ENCODE measurements at places on chromosomes 3 and 15.

DNA sequence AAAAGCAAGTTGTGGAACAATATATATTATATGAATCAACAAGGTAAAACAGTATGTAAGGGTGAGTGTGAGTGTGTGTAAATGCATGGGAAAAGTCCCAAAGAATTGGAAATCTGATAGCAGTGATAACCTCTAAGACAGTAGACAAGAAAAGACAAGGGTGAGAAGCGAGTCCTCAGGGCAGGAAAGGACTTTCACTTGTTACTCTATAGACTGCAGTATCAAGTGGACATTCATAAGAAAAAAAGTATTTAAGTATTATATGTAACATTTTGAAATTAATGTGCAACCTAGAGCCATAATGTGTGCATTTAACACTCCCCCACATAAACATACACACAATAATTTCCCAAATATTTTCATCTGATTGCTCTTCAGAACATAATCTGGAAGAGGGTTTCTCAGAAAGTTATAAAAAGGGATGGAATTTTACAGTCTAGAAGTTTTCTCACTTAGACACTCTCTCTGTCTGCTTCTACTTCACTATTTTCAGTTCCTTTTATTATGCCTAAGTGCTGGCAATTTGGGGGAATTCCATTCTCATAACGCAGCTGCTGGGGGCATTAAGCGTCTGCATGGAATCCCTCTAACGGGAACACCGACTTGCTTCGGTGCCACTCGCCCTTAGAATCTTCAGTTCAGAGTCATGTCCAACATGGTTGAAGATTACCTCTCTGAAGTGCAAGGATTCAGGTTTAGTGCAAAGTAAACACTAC is 50.0 kb upstream of the CDIN1 start:
- DNase-seq = no peak

DNA sequence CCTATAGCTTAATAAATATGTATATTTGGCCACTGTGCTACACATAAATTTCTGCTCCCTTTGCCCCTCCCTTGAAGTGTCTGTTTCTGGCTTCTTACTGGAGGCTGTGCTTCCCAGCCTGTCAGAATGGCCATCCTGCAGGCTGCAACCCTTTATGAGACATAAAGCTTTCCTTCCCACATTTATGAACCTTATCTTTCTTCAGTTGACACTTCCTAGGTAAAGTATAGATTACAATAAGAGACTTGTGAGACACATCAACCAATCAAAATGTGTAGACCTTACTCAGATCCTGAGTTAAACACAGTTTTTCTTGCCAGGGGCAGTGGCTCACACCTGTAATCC is 29.5 kb downstream of the SCN11A start:
- DNase-seq = no peak

- no peak for DNase-seq
These were observed 349.4 kb downstream of the CNTN6 start for GRCh38 chr3:1442271-1442670.

- no peak for DNase-seq
These were observed 10.5 kb downstream of the SELENOS start for GRCh38 chr15:101266787-101267186.

DNA sequence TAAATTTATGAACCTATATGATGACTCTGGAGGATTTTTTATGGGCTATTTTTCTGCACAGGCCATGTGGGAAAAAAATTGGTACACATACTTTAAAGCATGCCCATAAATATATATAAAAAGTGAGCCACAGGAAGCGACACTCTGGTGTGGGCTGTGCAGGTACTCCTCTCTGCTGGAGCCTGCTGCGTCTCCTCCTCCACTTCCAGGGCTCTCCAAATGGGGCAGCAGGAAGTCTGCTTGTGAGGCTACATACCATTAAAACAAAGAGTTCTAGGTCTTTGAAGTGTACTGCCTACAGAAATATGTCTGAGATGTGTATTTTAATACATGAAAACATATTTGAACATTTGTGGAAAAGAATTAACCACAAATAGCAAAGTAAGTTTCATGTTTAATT is 135.1 kb downstream of the CTNNB1 start:
- no peak for DNase-seq

DNA sequence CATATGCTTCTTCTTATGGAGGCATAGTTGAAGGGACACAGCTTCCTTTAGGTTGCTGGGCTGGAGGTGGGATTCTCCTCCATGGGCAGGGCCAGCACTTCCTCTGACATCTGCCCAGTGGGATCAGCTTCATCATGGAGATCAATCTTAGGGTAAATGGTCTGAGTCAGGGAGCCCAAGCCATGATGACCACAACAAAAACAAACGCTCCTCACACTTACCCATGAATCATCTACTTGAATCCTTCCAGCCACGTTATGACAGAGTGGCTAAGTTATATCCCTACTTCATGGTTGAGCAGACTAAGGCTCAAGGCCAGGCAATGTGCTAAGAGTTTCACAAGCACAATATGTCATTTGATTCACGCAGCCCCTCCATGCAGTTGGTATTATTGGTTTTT is 87.2 kb upstream of the NMNAT3 start:
- no peak for DNase-seq

GRCh38 chr15:97189162-97189780 is 771.2 kb upstream of the ARRDC4 start:
- DNase-seq = no peak

DNA sequence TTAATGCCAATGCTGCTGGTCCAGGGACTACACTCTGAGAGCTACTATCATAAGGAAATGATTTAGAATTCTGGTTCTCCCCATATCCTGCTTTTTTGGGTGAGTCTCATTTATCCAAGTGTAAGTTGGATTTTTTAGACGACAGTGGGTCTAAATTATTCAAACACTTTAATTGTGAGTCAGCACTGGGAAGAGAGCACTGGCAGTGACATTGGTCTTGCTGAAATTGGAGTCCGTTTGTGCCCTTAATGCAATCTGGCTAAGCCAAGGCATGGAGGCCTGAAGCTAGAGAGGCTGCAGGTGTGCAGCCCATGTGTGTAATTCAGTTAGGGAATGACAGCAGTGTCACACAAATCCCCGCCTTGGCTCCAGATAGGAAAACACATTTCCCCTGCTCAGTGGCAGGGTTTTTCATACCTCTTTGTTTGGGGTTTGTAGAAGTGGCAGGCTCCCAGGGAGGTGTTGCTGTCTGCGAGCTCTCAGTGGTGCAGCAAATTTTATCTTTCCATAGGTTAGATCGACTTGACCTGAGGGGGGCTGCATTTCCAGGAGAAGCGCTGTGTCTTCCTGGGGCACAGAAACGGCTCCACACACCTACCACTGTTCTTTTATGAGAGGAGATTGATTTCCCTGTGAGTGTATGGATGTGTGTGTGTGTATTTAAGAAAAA is 197.7 kb downstream of the CD47 start:
- no peak for DNase-seq

GRCh38 chr3:66856533-66856932 is 141.6 kb upstream of the KBTBD8 start:
- no peak for DNase-seq

GRCh38 chr15:58704155-58704865 is 45.2 kb downstream of the ADAM10 start:
- no peak for DNase-seq

DNA sequence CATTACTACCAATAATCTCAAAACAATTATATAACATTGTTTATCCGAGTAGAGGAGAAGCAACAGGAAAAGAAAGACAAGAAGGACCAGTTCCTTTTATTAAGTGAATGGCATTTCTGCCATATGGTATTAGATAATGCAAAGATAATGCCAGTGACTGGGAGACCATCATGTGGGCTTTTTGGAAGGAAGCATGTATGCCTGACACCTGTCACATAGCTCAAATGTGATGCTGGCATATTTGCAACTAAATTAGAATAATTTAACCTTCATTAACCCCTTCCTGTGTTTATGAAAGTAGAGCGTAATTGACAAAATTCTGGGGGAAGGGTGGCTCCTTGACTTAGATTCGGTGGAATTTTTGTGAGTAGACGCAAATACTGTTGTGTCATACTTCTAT is 733.0 kb downstream of the TUSC7 start:
- DNase-seq = no peak

GRCh38 chr15:83474578-83474977 is 27.4 kb downstream of the SH3GL3 start:
- no peak for DNase-seq

DNA sequence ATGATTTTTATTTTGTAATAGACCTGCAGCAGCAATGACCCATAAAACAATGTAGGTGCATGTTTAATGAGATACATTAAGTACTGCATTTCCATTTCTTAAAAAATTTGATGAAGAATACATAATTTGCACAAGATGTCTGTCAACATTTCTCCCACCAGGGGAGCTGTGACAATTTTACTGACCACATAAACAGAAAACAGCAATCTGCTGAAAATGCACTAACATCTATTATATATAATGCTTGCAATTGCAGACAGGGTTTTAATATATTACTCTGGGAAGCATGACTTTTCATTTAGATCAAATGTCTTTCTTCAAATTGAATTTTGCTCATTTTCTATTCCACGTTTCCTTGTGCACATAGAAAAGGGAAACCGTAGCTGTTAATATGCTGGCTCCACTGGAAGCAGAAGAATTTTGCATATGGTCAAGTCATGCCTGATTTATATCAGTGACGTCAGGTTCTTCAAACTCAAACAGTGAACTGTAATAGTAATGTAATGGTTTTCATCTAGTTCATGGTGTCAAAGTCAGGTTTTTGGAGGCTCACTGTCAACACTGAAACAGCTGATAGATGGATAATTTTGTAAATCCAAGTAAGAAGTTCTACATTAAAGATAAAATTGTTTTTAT is 79.8 kb upstream of the IGF1R start:
- DNase-seq = no peak

DNA sequence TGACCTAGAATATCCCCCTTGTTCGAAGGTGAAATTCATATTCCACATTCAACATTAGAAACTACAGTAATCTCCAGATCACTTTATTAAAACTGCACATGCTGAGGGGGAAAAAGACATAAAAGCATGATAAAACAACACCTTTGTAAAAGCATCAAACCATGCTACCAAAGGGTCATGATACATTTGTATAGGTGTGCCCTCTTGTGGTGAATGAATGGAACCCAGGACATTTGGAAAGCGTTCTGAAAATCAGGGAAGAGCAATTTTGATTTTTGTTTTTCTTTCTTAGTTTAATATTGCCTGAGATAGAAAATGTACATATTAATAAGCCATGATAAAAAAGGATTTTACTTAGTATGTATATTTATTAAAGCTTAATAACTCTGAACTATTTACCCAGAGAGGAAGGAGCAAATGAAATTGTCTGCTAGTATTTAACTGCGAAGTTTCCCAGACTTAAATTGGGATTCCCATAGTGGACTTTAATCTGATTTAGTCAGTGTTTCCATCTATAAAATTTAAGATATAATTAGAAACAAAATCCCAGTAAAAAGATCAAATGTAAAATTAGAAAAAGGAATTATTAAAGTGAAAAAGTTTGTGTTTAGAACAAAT is 105.8 kb upstream of the ARL6 start:
- DNase-seq = no peak

DNA sequence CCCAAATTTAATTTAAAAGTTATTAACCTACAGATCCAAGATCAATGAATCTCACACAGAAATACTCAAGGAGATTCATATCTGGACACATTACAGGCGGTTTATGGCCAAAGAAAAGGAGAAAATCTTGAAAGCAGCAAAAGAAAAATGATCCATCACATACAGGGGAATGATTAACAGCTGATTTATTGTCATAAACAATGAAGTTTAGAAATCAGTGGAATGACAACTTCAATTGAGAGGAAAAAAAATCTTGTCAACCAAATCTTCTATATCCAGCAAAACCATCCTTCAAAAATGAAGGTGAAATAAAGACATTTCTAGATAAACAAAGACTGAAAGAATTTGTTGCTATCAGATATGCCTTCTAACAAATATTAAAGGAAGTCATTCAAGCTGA is 156.2 kb upstream of the SEMA6D start:
- no peak for DNase-seq

GRCh38 chr3:158308236-158308928 is 198.5 kb downstream of the RSRC1 start:
- DNase-seq = no peak

GRCh38 chr3:152486364-152486763 is 217.6 kb downstream of the MBNL1 start:
- DNase-seq = no peak

DNA sequence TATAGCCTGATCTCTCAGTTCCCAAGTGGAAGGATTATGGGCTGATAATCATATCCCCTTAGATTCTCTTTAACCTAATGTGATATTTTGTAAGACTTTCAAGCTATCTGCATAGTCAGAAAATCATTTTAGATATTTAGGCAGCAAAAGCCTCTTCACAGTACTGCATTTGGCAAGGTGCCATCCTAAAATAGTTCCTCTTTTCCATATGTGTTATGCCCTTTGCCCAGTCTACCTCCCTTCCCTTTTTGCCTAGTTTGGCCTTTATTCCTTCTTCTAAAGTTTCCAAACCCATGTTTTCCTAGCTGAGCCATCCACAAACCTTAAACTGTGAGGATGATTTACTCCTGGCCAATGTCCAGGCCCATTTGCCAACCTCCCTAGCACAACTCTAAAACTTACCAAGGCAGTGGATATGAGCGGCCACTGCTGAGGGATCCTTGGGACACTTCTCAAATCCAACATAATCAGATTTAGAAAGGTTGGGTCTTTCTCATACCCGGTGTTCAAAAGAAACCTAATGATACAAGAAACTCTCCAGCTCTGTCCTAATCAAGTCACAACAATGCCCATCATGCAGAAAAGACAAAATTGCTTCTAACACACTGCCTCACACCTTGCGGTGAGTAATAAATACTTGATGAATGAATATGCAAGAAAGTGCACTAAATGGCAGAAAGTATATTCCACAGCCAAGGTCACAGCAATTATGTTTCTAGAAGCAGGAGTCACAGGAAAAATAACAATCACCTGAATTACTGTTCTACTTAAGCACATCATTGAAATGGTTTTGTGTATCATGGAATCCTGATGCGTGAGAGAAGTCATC is 493.9 kb downstream of the NLGN1 start:
- DNase-seq = no peak

DNA sequence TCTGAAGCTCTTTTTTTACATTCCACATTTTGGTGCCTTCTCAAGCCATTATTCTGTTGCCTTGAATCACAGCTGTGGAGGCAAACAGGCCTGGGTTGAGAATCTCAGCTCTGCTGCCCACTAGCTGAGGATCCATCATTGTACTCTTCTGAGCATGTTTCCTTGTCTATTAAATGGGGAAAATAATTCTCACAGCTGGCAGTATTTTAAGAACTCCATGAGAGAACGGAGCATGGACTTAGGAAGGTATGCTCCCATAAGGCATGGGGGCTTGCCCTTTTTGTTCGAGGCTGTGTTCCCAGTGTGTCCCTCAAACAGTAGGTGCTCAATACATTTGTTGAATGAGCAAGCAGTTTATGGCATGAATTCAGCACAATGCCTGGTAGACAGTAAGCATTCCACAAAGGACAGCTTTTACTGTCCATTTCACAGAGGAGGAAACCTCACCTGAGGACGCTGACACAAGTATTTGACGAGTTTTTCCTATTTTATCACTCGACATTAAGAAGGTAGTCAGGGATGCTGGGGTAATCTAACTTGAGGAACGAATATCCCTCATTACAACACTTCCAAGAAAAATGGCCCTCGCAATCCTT is 2.1 kb upstream of the PTPRG start:
- no peak for DNase-seq

- DNase-seq = peak; percentile 34
These were observed 612 bp downstream of the APPL1 start for GRCh38 chr3:57227930-57228751.
